Memory B cell (primary cell): ENCODE measurements at places on chromosomes 12 and 14.

DNA sequence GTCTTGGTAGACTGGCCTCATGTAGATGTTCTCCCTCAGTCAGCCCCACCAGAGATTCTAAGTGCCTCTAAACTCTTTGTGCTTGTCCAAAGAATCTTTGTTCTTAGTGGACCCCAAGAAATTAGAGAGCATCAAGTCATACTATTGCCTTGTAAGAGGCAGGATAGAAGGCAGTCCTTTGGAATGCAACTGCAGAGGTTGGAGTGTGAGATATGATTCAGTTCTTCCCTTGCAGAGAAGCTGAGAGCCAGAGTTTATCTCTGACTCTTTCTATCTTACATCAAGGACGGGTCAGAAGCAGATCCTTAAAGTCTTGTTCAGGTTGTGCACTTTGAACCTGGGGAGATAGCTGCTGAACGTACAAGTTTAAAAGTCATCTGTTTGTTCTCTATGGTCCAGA is 21.1 kb downstream of the TMX1 start:
- no peaks in the 10 kb centered on the region for H3K4me1 ChIP-seq
- DNase-seq: no peak
- no peaks in the 10 kb centered on the region for H3K27me3 ChIP-seq
- no peak overlapping the region for H3K27ac ChIP-seq

DNA sequence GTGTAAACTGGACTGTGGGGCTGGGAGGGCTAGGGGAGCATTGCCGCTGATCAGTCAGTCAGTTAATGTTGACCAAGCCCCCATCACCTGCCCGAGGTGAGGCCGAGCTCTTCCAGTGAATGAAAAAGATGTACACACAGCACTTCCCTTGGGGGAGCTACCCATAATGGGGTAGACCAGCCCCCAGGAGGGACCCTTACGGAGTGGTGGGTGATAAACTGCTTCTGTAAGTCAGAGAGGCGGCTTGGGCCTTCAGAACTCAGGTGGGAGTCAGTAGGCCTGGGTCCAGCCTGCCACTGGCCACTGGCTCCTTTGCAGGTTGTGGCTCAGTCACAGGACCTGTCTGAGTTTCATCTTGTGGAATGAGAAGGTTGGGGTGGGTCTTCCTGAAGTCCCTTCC is 43.5 kb downstream of the TSPAN9 start:
- peaks cover 4% of the 10 kb centered on the region for H3K27me3 ChIP-seq
- H3K27ac ChIP-seq: no peak overlapping the region
- no peaks in the 10 kb centered on the region for H3K4me1 ChIP-seq
- no peaks in the 10 kb centered on the region for H3K36me3 ChIP-seq

DNA sequence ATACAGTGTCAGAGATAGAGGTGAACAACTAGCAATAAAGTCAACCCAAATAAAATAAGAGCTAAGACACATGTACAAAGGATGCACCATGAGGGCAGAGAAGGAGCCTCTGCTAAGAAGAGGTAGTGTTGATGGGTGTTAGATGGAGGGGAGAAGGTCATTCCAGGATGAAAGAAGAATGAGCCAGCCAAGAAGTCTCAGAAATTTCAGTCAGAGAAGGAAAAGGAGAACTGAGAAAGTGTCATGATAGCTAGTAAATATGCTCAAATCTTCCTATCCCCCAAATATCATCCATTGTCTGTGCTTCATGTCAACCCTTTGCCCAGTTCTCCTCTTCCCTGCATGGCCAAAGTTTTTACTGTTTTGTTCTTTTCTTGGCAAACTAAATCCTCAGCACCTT is 225.2 kb upstream of the BTG1 start:
- H3K27me3 ChIP-seq: no peaks in the 10 kb centered on the region
- no peak for DNase-seq
- H3K36me3 ChIP-seq: peaks cover 2% of the 10 kb centered on the region
- H3K4me1 ChIP-seq: peaks cover 30% of the 10 kb centered on the region
- H3K27ac ChIP-seq: peak overlapping the region; percentile 53

DNA sequence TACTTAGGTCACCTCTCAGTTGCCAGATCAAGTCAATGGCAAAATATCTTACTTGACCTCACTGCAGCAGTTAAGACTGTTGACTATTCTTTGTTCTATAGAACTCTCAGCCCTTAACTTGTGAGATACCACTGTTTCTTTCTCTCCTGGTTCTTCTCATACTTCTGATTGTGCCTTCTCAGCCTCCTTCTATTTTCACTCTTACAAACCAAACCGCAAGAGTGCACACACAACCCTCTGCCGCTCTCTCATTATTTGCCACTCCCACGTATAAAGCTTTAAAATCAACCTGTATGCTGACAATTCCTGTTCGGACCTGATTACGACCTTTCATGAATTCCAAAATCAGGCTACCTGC is 4.5 kb downstream of the E2F7 start:
- no peak for DNase-seq
- no peaks in the 10 kb centered on the region for H3K36me3 ChIP-seq
- H3K4me1 ChIP-seq: peaks cover 28% of the 10 kb centered on the region
- H3K4me3 ChIP-seq: no peak overlapping the region

- H3K4me3 ChIP-seq: peak overlapping the region; percentile 24
- H3K4me1 ChIP-seq: peaks cover 20% of the 10 kb centered on the region
- peak overlapping the region; percentile 7 for H3K27ac ChIP-seq
Observed at GRCh38 chr12:113463746-113464451, 7.8 kb downstream of the LHX5 start.

GRCh38 chr14:29892327-29892726 is 35.3 kb downstream of the PRKD1 start:
- no peaks in the 10 kb centered on the region for H3K4me1 ChIP-seq
- no peaks in the 10 kb centered on the region for H3K27me3 ChIP-seq
- H3K36me3 ChIP-seq: no peaks in the 10 kb centered on the region
- no peak for DNase-seq

DNA sequence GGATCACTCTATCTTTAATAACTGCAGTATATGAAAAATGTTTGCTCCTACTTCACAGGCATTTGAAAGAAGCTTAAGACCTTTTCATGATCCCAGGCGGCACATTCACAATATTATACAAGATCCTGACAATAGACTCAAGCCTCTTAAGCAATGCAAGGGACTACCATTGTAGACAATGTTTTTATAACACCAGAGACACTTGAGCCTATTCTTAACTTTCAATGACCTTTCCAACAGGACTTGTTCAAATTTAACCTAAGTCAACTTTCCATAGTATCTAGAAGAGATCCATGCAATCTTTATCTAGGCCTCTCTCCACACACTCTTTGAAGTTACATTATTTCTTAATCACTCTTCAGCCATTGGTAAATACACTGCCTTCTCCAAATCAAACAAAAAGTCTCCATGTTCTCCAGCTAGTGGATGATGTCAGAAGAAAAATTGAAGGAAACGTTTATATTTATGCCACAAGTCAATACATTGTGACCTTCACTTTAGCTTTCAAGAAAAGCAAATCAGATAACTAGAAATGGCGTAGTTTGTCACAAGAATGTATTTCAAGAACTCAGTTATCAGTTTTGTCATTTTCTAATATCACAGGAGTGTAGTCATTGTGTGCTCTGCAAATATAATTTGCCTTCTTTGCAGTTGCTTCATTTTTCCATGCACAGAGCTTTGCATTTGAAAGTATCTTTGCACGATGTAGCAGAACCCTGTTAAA is 41.2 kb downstream of the PHLDA1 start:
- H3K27me3 ChIP-seq: peaks cover 11% of the 10 kb centered on the region
- H3K4me1 ChIP-seq: no peaks in the 10 kb centered on the region
- H3K4me3 ChIP-seq: no peak overlapping the region
- DNase-seq: no peak
